ENCODE measurements at places on chromosomes 3 and 15. TPM values are rescaled to one million over a fixed set of nuclear protein-coding genes. Genes with fewer than 3 reads are reported as not detected.

Gene CADM2
- total RNA-seq, result not detected

Gene CLDN18
- not detected for total RNA-seq

Gene PIGZ
- 2.7 TPM for total RNA-seq

Gene CLASP2
- total RNA-seq, result 82.6 TPM

Gene KCNH8
- under 0.01 TPM for total RNA-seq

Gene ZNF860
- total RNA-seq, result 0.59 TPM

Gene PLA2G4E
- total RNA-seq, result not detected

Gene SGO1
- 4.9 TPM for total RNA-seq

Gene DUOX2
- total RNA-seq, result not detected

Gene XYLB
- total RNA-seq, result 3.6 TPM

Gene GASK1A
- total RNA-seq, result 1.5 TPM

Gene IRAK2
- 12.9 TPM for total RNA-seq

Gene GOLGA8R
- total RNA-seq, result 3.3 TPM

Gene BTLA
- not detected for total RNA-seq

Gene CFAP161
- total RNA-seq, result not detected

Gene KCNMB2
- not detected for total RNA-seq

Gene SPSB4
- not detected for total RNA-seq

Gene SLC22A14
- total RNA-seq, result 0.59 TPM

Gene CCDC13
- 0.14 TPM for total RNA-seq

Gene GSK3B
- total RNA-seq, result 64.5 TPM

Gene ZPLD1
- total RNA-seq, result 0.42 TPM

Gene PLSCR2
- not detected for total RNA-seq

Gene BCHE
- 54.9 TPM for total RNA-seq

Gene MYL3
- not detected for total RNA-seq

Gene GBE1
- total RNA-seq, result 218 TPM

Gene TUSC7
- not detected for total RNA-seq

Gene KIF7
- total RNA-seq, result 18.7 TPM

Gene MNS1
- 1.3 TPM for total RNA-seq

Gene NEK10
- 2.7 TPM for total RNA-seq

Gene SKOR1
- total RNA-seq, result 0.09 TPM

Gene RTP1
- total RNA-seq, result not detected

Gene HPS3
- total RNA-seq, result 45.1 TPM

Gene VEPH1
- 93.5 TPM for total RNA-seq

Gene MB21D2
- 19.1 TPM for total RNA-seq

Gene MORC1
- not detected for total RNA-seq

Gene KBTBD12
- not detected for total RNA-seq

Gene RAD51
- total RNA-seq, result 4.8 TPM

Gene CELSR3
- 0.89 TPM for total RNA-seq

Gene ANO10
- 45.7 TPM for total RNA-seq

Gene BOC
- total RNA-seq, result 2.4 TPM

Gene GOLGA6A
- total RNA-seq, result not detected

Gene LSAMP
- total RNA-seq, result 5.7 TPM
